D341Med (cell line): ENCODE measurements at places on chromosomes 2 and 18.

DNA sequence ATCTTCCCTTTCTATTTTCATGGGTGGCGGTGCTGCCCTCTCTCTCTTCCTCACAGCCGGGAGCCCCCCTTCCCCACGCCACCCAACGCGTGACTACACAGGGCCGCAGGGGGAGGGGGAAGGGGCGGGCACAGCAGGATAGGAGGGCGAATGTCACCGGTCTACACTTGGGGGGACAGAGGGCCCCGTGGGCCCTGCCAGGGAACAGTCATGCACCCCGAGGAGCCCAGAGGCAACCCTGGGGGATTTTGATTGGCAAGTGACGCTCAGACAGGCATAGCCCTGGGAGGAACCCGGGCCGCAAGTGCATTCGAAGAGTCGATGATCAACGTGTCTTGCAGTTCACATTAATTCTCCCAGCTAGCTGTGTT, 91.1 kb upstream of the ANKRD30BL start:
- DNase-seq, result peak; percentile 3

GRCh38 chr2:5215989-5216607, 476.1 kb upstream of the SOX11 start:
- DNase-seq, result no peak

- DNase-seq, result no peak
These were observed 201.0 kb downstream of the CYRIA start for GRCh38 chr2:16464641-16465040.

DNA sequence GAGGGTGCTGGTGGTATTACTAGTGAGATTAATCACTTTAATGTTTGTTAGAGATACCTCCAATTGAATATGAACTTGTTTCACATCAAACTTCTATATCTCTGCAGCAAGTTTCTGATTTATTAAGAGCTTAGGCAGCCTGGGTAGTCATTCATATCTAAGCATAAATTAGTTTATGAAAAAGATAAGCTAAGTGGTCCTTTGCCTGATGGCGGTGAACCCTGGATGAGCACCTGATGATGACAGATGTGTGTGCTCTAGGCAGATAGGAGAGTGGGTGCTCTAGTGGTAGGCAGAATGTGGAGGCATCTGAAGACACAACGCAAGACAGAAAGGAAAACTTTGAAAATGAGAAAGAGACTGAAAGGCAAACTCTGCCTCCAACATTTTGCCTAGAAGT, 5.0 kb downstream of the FKBP7 start:
- no peak for DNase-seq

DNA sequence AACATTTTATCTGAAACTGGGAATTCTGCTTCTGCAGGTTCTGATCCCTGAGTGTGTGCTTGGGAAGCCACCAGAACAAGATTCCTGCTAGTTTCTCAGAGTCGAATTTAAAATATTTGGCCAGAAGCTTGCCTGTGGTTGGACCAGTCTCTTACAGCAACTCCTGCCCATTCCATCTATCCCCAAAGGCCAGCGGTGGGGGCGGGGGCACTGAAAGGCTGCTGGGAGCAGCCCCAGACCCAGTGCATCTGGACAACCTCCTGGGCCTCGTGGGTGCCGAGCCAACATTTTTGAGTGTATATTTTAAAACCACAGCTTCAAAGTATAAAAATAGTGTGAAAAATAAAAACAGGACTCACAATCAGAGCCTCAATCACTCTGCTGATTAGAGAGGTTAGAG, 38.6 kb upstream of the ZFP36L2 start:
- DNase-seq, result no peak

DNA sequence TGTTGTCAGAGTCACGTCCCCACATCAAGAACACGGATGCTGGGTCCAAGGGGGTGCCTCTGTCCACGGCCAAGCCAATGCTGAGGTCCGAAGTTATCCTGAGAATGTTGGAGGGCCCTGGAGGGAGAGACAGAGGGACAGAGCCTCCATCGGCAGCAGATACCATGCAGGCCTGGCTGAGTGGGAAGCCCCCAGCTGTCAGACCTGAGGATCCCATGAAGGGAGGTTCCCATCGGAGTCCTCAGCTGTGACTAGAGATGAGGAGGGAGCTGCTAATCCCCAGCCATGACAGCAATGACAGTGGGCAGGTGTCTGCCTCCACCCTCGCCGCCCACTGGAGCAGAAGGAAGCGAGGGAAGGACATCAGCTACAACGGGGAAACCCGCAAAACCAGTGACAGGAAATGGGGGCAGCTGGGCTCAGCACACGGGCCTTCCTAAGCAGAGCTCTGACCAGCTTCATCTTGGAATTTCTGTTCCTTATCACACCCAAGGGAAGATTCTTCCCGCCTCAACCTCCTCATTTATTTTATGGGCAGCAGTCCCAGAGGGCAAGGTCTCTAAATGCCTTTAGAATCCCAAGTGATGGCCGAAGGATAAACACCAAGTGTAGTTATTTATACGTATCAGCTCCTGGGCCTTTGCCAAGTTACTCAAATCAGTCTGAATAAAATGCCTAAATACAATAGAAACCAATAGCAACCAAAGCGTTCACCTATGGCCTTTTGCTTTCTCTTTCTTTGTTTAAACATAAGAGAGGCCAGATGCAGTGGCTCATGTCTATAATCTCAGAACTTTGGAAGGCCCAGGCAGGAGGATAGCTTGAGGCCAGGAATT, 32.2 kb downstream of the FAM178B start:
- no peak for DNase-seq

- DNase-seq, result no peak
These were observed 8.0 kb upstream of the KDM3A start for GRCh38 chr2:86433137-86433536.

- DNase-seq, result no peak
These were observed 77.6 kb downstream of the RBMS1 start for GRCh38 chr2:160415991-160416390.

DNA sequence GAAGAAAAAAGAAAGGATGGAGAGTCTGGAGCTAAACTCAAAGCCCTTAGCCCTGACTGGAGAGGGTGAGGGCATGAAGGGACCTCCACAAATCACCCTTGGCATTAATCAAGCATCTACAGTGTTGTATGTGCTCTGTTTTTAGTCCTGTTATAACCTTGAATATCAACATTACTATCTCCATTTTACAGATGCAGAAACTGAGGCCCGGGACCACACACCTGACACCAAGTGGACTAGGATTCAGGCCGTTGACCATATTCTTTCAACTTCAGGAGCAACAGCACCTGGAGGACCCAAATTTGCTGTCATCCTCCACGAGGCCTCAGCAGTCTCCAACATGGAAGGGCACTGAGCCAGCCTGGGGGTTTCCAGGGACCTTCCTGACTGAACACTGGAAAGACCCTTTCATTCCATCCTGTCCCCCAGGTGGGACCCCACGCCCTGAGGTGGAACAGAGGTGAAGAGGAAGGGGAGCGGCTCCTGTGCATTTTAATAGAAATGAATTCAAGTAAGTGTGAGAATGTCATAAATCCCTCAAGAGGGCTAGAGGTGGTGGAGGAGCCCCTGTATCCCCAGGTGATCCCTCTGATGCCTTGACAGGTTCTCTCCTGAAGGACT, 41.0 kb downstream of the SERTAD2 start:
- no peak for DNase-seq

- no peak for DNase-seq
These were observed 360.2 kb downstream of the SETBP1 start for GRCh38 chr18:45040879-45041278.

DNA sequence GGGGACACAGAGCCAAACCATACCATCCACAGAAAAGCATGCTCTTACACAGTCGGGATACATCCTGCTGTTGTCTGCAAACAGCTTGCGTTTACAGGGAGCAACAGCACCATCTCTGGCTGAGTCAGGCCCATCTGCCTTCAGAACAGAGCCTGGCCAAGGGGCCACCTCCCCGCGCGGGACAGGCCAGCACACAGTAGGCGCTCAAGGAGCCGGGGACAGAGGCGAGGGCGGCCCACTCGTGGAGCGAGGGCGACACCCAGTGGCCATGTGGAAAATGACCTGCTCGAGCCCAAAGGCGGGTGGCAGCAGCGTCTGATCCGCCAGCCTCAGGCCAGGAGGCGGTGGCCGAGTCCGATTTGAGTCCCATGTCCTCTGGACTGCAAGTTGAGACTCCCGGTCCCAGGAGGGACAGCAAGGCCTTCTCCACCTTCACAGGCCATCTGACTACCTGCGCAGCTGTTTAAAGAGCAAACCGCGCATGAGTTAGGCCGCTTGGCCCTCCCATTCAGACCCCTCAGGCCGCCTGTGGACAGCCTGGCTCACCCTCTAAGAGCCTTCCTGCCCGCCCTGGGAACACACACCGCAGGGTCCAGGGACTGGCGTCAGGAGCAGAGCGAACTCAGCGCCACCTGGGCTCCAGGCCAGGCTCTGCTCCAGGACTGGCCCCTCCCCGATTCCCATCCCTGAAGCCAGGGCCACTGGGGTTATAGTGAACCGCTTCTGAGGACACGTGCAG, 38.3 kb downstream of the TTC32 start:
- peak; percentile 84 for DNase-seq

GRCh38 chr2:69192176-69192945, 179.4 kb downstream of the ANTXR1 start:
- no peak for DNase-seq

- no peak for DNase-seq
These were observed 87.2 kb upstream of the GALNT5 start for GRCh38 chr2:157170299-157170698.

DNA sequence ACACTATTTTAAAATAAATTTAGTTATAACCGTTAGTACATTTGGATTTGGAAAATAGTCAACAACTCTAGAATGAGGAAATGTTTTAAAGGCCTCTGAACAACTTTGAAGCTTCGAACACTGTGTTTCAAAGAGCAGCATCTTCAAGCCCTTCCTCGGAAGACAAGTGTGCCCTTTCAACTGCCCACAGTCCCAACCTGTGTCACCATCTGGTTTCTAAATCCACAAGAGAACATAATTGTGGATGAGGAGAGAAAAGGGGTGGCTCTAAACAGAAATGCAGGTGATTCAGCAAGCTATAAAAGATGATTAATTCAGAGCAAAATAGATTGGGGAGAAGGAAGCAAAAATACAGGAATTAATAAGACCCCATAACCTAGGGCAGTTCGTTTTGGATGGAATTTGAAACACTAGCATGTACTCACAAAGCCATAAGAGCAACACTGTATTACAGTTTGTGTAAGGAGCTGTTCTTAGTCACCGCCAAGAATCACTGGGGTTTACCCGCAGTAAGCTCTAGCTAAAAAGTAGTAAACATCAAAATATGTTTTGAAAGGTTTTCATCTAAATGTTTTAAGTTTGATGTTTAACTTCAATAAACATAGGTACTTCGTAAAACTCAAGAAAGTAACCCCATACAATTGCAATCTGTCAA, 160.7 kb downstream of the EIPR1 start:
- DNase-seq, result no peak

GRCh38 chr2:200507179-200507578, 2.7 kb downstream of the KCTD18 start:
- DNase-seq, result no peak

DNA sequence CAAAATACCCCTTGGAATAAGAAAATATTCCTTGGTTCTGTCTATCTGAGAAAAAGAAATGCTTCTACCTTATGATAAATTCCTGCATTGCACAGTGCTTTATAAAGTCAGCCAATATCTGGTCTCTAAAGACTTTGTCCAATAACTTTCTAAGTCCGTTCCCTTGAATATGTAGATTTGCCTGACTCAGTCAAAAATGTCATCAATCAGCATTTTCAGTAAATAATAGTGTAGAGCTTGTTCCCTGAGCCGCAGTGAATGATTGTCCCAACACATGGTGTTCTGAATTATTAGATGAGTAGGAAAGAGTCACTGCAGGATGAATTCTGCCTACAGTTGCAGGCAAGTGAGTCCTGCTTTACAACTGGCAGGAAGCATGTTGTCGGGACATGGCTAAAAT, 316.8 kb upstream of the RBMS1 start:
- no peak for DNase-seq

GRCh38 chr2:42545841-42546390, 22.5 kb upstream of the MTA3 start:
- DNase-seq, result no peak

DNA sequence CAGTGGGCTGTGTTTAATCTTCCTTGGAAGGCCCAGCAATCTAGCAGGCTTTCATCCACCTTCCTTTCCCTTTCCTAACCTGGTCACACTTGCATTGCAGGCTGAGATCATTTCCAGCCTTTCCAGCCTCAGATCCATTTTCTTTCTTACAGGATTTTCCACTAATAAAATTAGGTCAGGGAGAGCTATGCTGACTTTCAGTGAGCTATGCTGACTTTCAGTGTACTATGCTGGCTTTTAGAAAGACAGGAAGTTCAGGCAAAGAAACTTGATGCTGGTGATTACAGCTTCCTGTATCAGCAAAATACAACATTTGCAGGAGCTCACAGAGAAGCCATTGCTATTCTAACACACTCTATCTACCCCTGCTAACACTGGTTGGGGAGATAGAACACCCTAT, 735.0 kb downstream of the CCDC85A start:
- DNase-seq, result no peak

- no peak for DNase-seq
These were observed 15.9 kb downstream of the FAM210A start for GRCh38 chr18:13710414-13710831.

DNA sequence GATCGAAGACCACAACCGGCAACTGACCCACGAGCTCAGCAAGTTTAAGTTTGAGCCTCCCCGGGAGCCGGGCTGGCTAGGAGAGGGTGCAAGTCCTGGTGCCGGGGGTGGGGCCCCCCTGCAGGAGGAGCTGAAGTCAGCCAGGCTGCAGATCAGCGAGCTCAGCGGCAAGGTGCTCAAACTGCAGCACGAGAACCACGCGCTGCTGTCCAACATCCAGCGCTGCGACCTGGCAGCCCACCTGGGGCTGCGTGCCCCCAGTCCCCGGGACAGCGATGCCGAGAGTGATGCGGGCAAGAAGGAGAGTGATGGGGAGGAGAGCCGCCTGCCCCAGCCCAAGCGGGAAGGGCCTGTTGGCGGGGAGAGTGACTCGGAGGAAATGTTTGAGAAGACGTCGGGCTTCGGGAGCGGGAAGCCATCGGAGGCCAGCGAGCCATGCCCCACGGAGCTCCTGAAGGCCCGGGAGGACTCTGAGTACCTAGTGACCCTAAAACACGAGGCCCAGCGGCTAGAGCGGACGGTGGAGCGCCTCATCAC, 78.7 kb downstream of the MTCL1 start:
- no peak for DNase-seq

DNA sequence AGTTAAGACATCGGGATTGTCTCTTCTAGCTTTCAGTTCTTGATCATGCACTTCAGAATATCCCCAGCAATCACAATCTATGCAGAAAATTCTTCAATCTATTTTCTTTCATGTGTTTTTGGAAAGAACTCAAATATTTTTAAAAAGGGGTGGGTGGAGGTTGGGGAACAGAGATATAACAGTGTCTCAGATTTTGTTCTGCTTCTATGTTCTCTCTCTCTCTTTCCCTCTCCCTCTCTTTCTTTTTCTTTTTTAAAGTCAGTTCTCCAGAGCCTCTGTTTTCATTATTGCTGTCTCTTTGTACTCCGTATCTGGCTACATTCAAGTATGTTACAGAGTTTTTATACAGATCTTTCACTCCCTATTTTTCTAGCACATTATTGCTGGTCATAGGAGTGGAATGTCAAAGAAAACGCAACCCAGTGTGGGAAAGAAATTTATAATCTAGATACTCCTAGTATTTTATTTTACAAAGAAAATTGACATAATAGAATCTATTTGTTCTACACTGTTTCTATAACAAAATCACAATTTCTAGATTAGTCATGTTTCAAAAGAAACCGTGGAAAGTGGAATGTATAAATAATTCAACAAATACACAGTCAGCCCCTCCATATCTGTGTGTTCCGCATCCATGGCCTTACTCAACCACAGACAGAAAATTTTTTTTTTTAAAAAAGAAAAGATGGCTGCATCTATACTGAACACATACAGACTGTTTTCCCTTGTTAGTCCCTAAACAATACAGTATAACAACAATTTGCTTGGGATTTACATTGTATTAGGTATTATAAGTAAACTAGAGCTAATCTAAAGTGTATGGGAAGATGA, 11.2 kb upstream of the NEMP2 start:
- DNase-seq, result no peak

- DNase-seq, result no peak
These were observed 268.9 kb downstream of the TDRD15 start for GRCh38 chr2:21392649-21393048.
